ENCODE measurements at places on chromosomes 2 and 18.

DNA sequence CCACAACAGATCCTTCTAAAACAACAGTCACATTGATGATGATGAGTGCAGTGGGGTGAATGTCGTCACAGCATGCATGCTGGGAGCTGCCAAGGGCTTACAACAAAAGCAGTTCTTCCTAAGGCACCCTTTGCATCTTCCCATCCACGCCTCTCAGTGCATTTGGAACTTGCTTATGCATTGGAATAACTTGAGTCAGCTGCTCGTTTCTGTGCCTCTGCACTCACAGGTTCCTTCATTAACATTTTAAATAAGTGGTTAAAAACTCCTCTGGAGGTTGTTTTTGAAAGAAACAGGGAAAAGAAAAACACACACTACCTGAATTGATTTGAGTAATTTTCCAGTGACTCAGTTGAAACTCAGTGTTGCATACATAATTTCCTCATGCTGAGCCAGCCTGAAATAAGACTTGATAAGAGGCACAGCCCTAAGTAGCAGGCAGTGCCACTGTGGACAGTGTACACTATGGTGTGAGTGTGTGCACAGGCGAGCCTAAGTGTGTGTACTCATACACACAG is 46.8 kb upstream of the TRIM43B start:
- no peak for DNase-seq

GRCh38 chr2:176967911-176968450 is 244.6 kb upstream of the HNRNPA3 start:
- DNase-seq: no peak

DNA sequence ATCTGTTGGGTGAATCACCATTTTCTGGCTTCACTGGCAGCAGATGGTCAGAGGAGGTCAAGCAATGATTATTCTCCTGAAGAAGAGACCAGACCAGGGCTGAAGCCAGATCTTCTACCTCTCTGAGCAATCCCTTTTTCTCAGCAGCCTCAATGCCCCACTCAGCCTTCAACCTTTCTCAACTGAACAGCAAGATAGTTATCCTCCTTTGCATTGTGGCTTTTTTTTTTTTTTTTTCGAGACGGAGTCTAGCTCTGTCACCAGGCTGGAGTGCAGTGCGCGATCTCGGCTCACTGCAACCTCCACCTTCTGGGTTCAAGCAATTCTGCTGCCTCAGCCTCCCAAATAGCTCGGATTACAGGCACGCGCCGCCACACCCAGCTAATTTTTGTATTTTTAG is 50.5 kb downstream of the ZFP36L2 start:
- no peak for DNase-seq

DNA sequence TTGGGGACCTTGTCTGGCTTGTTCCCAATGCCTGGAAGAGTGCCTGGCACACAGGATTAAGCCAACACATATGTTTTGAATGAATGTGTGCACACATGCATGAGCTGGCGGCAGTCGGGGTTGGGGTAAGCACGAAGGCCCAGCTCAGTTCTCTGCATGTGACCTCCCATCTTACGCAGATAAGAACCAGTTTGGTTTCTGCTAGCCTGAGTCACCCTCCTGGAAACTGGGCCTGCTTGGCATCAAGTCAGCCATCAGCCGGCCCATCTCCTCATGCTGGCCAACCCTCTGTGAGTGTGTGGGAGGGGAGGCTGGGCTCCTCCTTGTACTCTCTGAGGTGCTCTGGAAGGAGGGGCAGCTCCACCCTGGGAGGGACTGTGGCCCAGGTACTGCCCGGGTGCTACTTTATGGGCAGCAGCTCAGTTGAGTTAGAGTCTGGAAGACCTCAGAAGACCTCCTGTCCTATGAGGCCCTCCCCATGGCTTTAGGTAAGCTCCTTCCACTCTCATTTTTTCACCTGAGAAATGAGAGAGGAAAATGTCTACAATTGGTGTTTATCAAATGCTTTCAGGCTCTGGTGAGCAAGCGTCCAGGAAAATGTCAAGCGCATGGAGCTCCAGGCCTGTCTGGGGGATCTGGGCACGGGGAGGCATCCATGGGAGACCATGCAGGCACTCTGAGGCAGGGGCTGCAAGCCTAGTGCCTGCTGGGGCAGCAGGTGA is 9.7 kb upstream of the IL1RN start:
- DNase-seq: no peak

- DNase-seq: no peak
Measured at GRCh38 chr18:36830158-36830495, 1.2 kb downstream of the KIAA1328 start.

- DNase-seq: peak; percentile 55
Measured at GRCh38 chr2:69830045-69830905, 815 bp downstream of the GMCL1 start.

DNA sequence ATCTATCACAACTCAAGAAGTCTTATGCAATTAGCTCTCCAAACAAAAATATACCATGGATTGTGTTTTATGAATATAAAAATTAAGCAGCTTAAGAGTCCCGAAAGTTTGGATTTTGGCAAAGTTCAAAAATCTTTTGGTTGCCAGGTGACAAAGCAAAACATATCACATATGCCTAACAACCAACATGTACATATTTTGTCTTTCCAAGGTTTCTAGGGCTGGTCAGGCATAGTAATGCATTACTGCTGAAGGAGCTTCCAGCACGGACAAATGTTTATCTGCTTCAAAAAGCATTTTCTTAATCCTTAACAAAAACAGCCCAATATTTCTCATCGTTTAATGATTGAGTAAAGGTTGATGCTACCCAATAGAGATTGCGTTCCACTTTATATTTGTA is 1327.1 kb upstream of the ZEB2 start:
- no peak for DNase-seq

- DNase-seq: no peak
Measured at GRCh38 chr2:207055257-207055656, 110.5 kb downstream of the KLF7 start.

DNA sequence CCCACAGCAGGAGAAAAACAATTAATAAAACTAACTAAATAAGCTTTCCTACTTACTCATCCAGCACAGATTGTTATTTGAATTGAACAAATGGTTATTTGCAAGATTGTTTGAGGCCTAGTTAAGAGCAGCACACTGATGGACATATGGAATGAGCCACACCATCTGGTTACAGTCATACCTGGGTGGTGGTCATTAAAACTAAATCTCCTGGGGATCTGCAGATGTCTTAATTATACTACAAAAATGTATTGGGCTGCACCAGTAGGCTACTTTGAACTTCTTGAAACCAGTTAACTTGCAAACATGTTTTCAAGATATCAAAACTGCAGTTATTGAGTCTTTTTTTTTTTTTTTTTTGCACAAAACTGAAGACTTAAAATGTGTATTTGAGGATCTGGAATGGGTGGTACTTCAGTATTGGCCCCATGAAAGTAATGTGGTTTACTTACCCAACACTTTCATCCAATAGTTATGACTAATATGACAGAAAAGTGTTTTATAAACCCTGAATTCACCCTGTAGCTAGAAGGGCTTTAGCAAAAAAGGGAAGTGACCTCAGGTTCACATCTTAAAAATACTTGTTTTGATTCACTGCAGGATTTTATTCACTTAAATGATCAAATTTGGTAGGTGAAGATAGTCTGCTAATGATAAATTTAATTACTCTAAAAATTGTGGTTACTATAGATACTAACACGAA is 10.8 kb downstream of the AGFG1 start:
- no peak for DNase-seq

GRCh38 chr2:173969886-173970285 is 4.7 kb upstream of the SP3 start:
- no peak for DNase-seq

DNA sequence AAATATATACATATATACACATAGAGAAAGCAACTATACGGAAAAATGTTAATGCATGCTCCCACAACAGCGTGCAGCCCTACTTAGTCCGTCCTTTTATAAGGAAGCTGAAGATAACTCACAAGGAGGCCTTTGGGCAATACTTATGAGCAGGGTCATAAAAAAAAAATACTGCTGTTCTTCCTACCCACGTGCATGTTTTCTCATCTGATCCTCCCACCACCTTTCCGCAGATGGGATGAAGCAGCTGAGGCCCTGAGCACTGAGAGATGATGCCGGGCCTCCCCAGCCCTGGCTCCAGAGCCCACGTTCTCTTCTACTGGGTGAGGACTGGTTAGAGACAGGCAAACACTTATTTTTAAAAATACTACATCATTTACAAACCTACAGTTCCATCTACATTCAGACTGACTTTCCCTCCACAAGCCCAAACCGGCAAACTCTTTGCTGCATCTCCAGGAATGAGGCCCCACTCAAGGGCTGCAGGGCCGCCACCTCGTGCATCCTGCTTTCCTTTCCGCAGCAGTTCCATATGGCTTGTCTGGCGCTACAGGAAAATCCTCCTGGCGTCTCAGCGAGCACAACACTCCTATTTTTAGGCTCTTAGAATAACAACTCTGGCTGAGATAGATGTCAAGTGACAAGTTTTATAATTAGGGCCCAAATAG is 41.6 kb downstream of the TBC1D8 start:
- DNase-seq: no peak

- no peak for DNase-seq
Measured at GRCh38 chr2:31213601-31214443, 3.5 kb downstream of the CAPN14 start.

- DNase-seq: no peak
Measured at GRCh38 chr18:28594034-28594433, 417.1 kb upstream of the CDH2 start.

DNA sequence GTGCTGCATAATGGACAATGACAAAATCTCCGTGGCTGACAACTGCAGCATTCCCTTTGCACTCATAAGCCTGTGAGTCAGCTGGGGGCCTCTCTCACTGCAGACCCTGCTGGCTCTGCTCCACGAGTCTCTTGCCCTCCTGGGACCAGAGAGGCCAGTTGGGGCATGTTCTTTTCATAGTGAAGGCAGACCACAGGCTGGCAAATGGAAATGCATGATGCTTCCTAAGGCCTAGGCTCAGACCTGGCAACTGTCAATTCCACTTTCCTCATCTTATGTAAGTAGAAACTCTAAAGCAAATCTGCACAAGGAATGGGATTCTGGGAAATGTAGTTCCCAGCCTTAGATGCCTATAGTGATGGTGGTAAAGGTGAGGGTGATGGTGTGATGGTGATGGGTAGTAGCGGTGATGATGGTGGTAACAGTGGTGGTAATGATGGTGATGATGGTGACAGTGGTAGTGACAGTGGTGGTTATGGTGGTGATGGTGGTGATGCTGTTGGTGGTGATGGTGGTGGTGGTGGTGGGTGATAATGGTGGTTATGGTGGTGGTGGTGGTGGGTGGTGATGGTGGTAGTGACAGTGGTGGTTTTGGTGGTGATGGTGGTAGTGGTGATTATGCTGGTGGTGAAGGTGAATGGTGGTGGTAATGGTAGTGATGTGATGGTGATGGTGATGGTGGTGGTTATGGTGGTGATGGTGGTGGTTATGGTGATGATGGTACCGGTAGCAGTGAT is 185.8 kb upstream of the ARL4C start:
- DNase-seq: peak; percentile 53

DNA sequence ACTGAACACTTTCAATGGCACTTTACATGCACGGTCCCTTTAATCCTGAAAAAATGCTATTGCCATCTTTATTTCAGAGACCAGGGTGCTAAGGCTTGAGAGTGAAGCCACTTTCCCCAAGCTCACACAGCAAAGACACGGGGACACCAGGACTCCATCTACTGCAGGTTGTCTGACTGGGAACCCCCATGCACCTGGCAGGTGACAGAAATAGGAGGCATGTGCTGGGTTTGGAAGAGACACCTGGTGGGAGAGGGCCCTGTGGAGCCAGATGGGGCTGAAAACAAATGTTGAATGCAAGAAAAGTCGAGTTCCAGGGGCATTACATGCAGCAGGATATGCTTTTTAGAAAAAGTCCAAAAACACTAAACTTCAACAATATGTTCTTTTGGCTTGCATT is 5.2 kb upstream of the EHD3 start:
- DNase-seq: no peak

DNA sequence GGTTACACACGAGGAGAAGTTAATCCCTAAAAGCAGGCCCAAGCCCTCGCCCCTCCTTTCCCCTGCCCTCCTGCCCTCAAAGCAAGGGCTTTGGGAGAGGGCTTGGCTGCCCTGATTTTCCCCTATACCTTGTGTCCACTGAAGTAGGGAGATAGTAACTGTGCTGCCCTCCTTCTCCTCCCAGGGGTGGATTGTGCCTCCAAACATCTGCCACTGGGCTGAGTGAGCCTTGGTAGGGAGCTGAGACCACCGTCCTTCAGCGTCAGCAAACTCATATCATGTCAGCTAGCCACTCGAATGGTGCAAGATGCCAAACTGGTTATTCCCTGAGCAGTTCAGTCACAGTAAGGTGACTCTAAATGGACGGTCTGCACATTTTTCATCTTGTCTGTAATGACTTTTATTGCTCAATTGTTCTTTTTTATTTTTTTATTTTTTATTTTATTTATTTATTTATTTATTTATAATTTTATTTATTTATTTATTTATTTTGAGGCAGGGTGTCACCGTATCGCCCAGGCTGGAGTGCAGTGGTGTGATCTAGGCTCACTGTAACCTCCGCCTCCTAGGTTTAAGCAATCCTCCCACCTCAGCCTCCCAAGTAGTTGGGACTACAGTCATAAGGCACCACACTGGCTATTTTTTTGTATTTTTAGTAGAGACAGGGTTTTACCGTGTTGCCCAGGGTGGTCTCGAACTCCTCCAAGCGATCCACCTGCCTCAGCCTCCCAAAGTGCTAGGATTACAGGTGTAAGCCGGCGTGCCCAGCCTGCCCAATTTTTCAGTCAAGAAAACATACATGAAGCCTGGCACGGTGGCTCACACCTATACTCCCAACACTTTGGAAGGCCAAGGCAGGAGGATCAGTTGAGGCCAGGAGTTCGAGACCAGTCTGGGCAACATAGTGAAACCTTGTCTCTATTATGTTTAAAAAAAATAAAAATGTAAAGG is 8.7 kb downstream of the PCBP1 start:
- no peak for DNase-seq

GRCh38 chr2:240433973-240434727 is 1.3 kb upstream of the GPC1 start:
- no peak for DNase-seq

GRCh38 chr2:167484875-167485274 is 596.6 kb downstream of the XIRP2 start:
- no peak for DNase-seq

- no peak for DNase-seq
Measured at GRCh38 chr2:26591619-26592505, 49.3 kb downstream of the CIB4 start.

DNA sequence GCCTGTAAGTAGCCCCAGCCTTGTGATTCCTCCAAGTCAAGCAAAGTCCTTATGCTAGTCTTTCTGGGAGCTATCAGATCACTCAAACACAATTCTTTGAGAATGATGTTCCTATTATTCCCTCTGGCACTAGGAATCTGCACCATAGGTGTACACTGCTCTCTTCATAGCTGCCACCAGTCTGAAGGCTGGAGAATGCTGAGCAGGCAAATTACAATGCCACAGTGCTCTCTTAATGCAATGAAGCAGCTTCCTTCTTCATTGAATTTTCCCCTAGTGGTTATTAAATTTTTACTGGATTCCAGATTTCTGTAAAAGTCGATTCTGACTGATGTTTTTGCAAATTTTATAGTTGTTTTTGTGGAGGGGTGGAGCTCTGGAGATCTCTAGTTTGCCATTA is 84.8 kb downstream of the CCDC178 start:
- DNase-seq: no peak
